ENCODE measurements at places on chromosomes 13 and 19. TPM values are rescaled to one million over a fixed set of nuclear protein-coding genes. Genes with fewer than 3 reads are reported as not detected.

Gene MBNL2
- total RNA-seq = 34.3 TPM

Gene LIN37
- total RNA-seq = 11.1 TPM

Gene GJB6
- total RNA-seq = 3.0 TPM

Gene ZNF560
- 0.36 TPM for total RNA-seq

Gene C19orf67
- not detected for total RNA-seq

Gene KLHL1
- total RNA-seq = 23.2 TPM

Gene IRS2
- 8.3 TPM for total RNA-seq

GRCh38 chr13:94703271-94703670 lies 9.1 kb downstream of the SOX21 start:
- no peak for DNase-seq

GRCh38 chr19:48400018-48400742 lies 6.7 kb downstream of the GRIN2D start:
- DNase-seq = no peak

DNA sequence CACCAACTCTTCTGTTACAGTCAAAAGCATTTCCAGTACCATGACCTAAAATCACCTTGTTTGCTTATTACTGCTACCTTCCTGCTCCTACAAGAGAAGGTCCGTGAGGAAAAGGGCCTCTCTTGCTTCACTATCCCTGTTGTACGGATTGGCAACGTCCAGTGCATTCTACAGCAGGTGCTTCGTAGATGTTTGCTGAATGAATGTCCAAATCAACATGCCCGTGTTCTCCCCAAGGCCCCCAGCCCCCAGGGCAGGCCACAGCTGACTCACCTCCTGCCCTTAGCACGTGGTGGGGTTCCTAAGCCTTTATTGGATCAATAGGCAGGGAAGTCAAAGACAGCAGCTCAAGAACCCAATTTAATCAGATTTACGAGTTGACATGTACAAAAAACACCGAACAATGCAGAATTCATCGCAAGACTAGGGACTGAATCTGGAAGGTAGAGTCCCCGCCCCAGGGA lies 5.5 kb upstream of the NAPA start:
- no peak for DNase-seq

- DNase-seq = no peak
These were observed 313.5 kb downstream of the KLF12 start for GRCh38 chr13:73820688-73821087.

- no peak for DNase-seq
These were observed 28.3 kb downstream of the EFNA2 start for GRCh38 chr19:1313695-1314613.

- no peak for DNase-seq
These were observed 53.9 kb upstream of the GAS6 start for GRCh38 chr13:113917594-113918371.

- DNase-seq = peak; percentile 98
These were observed 14.0 kb upstream of the TUBB4A start for GRCh38 chr19:6516018-6516658.

- no peak for DNase-seq
These were observed 10.4 kb upstream of the GPR32 start for GRCh38 chr19:50759886-50760285.

- DNase-seq = peak; percentile 78
These were observed 816 bp downstream of the SPRED3 start for GRCh38 chr19:38389101-38389925.

- no peak for DNase-seq
These were observed 27.0 kb downstream of the FPR3 start for GRCh38 chr19:51821921-51822320.

- no peak for DNase-seq
These were observed 778 bp downstream of the ZNF230 start for GRCh38 chr19:44003461-44004009.

- DNase-seq = no peak
These were observed 1708.9 kb downstream of the SLITRK5 start for GRCh38 chr13:89380101-89380500.
